ENCODE measurements at places on chromosomes 16 and 17.

DNA sequence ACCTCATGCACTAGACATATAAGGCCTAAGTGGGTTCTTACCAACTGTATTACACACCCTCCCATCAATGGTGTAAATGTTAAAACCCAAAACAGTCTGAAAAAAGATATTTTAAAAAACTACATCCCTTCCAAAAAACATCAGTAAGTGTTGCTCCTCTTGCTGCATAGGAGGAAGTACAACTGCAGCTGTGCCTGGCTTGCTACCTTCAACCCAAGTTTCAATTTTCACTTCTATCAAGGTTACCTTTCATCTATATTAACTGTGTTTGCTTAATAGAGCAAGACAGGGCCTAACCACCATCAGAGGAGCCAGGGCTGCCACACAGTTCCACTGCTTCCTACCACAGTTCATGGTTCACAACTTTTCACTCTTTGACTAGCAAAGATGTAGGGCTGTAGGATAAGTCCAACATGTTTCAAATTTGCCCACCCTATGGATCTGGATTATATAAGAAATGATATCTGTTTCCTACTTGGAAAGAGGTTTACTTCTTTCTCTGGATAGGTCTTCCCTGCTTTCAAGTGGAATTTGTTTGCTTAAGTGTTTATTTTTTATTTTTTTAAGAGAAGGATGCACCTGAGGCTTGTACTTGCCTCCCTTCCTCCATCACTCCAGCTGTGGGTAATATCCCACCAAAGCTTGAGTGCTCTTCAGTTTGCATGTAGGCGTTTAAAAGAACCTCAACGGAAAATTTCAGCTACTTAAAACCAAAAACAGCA lies 56.7 kb downstream of the GRB7 start:
- no peak for DNase-seq

- no peak for DNase-seq
These were observed 2.0 kb downstream of the HBZ start for GRCh38 chr16:154217-155030.

DNA sequence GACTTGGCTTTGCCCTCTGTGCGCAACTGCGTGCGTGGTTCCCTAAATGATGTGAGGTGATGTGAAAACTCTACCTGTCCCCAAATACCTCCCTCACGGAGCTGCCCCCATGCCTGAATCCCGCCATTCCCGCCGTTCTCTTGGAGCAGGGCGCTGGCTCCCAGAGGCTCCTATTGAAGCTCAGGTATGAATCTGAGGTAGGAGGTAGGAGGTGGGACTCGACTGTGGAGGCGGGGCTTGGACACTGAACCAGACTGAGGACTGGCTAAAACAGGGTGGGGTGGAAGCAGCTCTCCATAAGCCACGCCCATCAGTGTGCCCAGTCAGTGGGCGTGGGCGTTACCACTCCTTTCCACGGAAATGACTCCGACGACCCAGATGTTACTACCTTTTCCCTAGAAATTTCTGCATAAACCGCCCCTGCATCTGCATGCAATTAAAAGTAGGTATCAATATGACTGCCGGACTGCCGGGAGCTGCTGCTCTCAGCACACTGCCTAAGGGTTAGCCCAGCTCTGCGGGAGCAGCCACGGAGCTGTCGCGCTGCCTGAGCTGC lies 41.0 kb downstream of the FOXL1 start:
- DNase-seq, result no peak

DNA sequence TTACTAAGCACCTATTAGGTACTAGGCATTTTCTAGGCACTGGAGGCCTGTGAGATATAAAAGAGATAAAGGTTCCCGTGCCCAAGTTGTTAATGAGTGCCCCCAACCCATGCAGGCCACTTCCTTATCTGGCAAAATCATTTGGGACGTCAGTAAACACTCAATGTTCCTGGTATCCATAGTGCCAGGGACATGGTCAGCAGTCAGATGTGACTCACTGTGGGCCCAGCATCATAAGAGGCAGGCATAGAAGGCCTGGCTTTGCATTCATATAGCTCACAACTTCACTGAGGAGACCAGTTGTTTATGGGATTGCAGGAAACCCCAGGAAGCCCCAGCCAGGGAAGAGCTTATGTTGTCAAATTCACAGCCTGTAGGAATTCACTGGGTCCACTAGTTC lies 81.1 kb downstream of the MRC2 start:
- no peak for DNase-seq

DNA sequence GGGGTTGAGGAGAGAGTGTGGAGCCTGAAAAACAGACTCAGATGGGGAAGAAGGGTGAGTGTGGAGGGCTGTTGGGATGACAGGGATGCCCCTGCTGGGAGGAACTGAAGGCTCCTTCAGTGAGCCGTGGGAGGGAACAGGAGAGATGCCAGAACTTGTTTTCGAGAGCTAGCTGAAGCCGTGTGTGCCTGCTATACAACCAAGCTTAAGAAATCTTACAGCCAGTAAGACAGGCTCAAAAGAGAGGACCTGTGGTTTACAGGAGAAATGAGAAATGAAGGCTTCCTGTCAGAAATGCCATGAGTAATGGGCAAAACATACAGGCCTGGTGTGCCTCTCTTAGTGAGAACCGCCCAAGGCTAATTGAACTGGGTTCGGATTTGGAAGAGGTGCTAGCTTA lies 99.6 kb downstream of the SPACA3 start:
- no peak for DNase-seq

DNA sequence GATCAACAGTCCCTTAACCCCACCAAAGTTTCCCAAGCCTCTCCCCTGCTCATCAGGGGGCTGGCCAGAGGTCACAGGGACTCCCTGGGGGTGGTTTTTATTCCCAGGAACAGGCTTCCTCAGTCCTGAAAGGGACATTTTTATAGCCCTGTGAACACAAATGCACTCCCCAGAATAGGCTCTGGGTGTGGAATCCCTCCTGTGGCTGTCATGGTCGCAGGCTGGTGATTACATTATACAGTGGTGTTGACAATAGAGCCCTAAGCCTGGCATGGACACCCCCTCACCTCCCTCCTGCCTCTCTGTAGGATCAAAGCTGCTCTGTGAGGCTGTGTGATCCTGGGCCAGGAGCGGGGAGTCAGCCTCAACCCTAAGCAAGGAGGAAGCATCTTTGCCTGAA lies 1.4 kb upstream of the CA4 start:
- DNase-seq, result no peak

GRCh38 chr17:3834811-3835210 lies 11.2 kb downstream of the NCBP3 start:
- DNase-seq, result no peak

- DNase-seq, result no peak
These were observed 2.1 kb upstream of the NHERF1 start for GRCh38 chr17:74746376-74746775.

Measured in fibroblast of skin of scalp (primary cell).